ENCODE measurements at places on chromosomes 1 and 21.
A peak's percentile ranks its signal among the peaks of the same experiment; 100 is the strongest.

DNA sequence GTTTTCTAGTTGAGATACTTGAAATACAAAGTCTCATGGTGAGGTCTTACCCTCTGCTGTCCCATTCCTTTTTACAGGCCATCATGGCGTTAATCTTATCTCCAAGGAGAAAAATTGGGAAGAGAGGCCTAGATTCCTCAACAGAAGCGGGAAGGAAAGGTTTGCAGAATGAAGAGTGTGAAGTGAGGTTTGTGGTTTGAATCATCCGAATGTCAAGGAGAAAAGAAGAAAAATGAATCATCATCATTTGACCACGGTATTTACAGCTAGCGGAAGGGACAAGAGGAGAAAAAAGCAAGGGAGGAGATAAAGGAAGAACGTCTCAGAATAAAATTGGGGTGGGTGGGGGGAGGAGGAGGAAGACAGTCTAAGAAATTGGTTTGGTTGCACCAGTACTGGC is 935 bp upstream of the COG2 start:
- DNase-seq: no peak

- DNase-seq: no peak
These were observed 105.1 kb upstream of the USP25 start for GRCh38 chr21:15624646-15625045.

GRCh38 chr1:172599912-172600311 is 59.0 kb upstream of the FASLG start:
- no peak for DNase-seq

GRCh38 chr1:190679454-190679853 is 201.8 kb upstream of the BRINP3 start:
- DNase-seq: no peak

DNA sequence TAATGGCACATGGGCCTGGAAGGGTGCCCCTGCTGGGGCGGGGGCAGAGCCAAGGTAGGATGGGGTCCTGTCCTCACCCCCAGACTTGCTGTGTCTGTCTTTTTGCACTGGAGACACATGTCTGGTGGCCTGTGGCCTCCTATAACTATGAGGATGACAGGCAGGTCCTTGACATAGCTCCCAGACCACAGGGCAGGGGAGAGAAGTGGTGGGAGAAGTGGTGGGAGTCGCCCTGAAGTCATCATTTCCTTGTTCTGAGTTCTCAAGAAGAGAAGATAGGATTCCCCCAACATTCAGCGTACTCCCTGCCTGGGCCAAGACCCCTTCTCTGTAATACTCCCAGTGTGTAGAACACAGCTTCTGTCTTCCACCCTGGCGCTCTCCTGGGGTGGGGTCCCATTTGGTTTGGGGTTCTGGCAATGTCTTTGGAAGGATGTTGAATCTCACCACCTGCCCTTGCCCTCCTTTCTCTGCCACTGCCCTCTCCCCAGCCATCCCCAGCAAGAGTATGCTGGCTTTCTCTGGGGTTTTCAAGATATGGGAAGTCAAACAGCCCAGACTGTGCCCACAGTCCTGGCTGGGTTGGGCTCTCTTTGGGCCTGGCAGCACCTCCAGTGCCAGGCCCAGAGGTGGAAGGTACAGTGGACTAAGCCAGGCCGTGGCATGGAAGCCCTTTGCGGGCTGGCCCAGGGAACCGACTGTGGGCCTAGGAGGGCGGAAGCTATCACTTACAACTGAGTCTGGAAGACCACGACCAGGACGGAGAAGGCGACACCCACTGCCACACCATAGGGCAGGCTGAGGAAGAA is 19.4 kb downstream of the SLC26A9 start:
- no peak for DNase-seq

GRCh38 chr21:32140604-32141317 is 138.1 kb downstream of the MIS18A start:
- DNase-seq: peak; percentile 87

- DNase-seq: no peak
These were observed 308.1 kb downstream of the PTPRU start for GRCh38 chr1:29544406-29544805.

DNA sequence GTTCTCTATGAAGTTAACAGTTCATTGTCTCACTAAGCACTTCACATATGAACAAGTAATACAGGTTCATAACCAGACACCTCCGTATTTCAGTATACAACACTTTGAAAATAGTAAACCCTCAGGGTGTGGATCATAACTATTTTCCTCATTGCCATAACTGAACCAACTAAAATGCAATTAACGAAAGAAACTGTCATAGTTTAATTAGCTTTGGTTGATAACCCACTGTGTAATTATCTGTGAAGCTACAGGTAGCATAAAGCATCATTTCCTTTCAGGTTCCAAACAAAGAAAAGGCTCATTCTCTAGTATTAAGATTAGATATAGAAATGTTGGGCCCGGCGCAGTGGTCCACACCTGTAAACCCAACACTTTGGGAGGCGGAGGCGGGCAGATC is 58.5 kb downstream of the EIF4G3 start:
- no peak for DNase-seq

DNA sequence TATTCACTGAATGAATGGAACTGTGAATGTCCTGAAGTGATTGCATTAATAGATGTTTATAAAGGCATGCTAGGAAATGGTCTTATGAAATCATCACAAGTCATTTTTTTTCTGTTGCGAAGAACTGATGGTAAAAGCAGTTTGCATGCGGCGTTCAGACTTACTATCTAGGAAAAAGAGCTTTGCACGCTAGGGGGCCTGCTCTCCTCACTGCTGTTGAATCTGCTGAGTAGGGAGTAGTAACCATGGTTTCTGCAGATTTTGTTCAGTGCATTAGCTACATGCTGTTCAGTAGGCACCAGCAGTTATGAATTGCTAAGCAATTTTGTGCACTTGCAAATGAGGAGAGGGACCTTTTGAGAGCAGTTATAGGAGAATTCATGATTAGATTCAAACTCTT is 57.9 kb downstream of the CENPF start:
- DNase-seq: peak; percentile 51

- no peak for DNase-seq
These were observed 155.6 kb upstream of the NBPF11 start for GRCh38 chr1:148307583-148308185.

DNA sequence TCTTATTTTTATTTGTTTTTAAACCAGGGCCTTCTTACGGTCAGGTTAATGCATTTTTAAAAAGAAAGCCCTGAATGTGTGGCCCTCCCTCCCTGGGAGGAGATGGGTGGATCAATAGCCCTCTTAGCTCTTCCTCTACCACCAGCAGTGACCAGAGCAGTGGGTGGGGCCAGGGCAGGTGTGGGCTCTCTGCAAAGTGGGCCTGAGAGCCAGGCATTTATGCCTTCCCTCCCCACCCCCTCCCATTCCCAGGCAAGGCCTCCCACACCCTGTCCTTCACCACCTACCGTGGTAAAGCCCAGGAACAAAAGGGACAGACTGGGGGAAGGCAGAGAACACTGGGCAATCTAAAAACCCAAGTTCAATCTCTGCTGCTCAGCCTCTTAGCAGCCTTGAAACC is 63.9 kb downstream of the SSBP3 start:
- no peak for DNase-seq

- DNase-seq: no peak
These were observed 204.9 kb upstream of the CACYBP start for GRCh38 chr1:174794861-174795260.

DNA sequence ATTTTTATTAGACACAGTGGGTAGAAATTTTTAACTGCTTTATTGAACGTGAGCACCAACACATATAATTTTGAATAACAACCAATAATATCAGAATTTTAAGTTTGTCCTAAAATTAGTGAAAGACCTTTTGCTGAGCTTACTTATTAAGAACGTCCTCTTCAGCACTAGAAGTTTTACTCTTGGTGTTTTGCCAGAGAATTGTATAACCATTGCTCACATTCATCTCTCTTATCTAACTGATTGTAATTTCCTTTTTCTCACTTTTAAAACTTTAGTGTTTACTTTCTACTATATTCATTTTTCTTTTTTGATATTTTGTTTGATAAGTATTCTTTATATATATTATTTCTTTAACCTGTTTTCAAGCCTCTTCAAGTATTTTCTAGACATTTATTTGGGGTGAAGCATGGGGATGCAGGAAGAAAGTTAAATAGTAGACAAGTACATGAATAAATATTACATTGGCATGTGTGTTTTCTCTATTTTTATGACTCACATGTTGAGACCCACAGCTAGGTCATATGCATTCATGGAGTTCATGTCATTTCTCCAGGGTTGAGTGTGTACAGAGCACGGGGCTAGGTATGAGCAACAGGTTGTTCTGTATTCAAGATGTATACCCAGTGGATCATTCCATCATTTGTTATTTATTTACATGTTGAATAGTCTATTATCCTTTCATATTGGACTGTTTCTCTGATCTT is 90.6 kb downstream of the ATP6V1G3 start:
- DNase-seq: no peak

DNA sequence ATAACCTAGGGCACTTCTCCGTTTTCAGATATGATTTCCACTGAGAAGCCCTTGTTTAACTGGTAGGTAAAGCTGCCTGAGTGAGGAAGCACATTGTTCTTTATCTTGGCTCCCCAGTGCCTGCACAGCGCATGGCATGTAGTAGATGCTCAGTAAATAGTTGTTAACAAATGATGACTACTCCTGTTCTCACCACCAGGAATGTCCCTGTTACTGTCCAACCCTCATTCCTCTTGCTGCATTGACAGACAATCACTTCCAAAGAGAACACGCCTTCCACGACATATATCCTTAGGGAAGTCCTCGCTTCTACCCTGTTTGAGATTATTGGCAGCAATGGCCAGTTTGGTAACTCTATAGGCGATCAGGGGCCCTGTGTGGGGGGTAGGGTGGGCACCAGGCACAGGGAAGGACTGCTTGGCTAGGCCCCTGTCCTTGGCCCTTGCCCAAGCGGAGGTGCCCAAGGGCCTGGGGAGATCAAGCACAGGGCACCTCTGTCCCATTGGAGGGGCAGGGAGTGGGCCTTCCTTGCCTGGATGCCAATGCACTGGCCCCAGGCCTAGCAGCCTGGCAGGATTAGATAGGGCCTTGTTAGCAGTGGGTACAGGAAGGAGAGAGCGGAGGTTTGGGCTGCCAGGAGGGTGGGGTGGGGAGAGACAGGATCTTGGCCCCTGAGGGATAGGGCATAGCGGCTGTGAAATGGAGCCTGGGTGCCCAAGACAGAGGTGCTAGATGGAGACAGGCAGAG is 10.2 kb downstream of the NES start:
- no peak for DNase-seq

- no peak for DNase-seq
These were observed 46.9 kb downstream of the IER5 start for GRCh38 chr1:181135437-181135731.

GRCh38 chr1:15168479-15168878 is 14.9 kb downstream of the TMEM51 start:
- DNase-seq: no peak

DNA sequence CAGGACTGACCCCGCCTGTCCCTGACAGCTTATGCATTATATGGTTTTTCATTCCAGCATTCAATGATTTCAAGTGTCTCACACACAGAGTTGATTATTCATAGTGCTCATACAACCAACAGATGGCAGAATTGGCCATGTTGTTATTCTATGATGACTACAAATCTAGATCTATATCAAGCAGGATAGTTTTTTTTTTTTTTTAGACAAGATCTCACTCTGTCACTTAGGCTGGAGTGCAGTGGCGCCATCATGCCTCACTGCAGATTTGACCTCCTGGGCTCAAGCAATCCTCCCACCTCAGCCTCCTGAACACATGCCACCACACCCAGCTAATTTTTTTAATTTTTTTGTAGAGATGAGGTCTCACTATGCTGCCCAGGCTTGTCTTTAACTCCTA is 40.1 kb upstream of the LRRC8D start:
- DNase-seq: no peak

DNA sequence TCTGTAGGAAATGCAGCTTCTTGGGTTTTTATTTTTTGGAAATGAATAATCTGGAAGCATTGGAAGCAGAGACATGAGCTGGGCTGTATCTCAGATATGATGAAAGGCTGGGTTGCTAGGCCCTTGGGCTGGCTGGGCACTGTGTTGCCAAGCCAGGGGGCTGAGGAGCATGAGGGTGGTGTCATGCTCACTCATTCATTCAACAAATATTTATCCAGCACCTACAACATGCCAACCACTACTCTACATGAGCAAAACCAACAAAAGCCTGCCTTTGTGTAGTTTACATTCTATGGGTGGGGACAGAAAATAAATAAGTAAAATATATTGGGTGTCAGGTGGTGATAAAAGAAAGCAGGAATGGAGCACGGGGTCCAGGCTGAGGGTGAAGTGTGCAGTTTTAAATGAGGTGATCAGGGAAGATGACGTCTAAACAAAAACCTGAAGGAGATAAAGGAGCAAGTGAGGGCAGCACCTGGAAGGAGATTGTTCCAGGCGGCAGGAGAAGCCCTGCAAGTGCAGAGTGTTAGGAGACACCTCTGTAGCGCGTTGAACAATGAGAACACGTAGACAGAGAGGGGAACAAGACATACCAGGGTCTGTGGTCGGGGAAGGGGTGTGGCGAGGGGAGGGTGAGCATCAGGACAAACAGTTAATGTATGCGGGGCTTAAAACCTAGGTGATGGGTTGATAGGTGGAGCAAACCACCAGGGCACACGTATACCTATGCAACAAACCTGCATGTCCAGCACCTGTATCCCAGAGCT is 10.9 kb downstream of the TAGLN2 start:
- DNase-seq: no peak

DNA sequence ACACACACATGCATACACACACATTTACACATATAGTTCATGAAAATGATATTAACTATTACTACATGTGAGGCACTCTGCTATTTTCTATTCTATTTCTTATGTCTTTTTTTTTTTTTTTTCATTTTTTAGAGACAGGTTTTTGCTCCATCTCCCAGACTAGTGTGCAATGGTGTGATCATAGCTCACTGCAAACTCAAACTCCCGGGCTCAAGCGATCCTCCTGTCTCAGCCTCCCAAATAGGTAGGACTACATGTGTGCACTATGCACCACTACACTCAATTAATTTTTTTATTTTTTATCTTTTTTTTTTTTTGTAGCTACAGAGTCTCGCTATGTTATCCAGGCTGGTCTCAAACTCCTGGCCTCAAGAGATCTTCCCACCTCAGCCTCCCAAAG is 48.8 kb upstream of the RAB4A start:
- DNase-seq: no peak

GRCh38 chr1:183414365-183414764 is 3.8 kb downstream of the NMNAT2 start:
- no peak for DNase-seq

DNA sequence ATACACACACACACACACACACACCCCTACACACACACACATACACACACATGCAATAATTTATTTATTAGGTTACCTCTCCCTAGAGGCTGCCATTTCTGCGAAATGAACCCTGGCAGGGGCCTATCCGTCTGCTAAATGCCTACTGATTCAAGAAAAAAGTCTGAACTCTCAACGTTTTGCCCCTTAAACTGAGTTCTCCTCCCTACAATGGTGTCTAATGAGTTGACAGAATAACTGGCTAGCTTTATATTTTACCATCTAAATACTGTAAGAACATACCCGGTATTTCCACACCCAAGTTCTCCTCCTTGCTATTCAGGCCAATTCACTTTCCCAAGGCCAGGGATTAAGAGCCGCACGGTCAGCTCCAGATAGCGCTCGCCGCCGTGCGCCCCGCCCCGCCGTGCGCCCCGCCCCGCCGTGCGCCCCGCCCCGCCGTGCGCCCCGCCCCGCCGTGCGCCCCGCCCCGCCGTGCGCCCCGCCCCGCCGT is 339 bp upstream of the RNPC3 start:
- peak; percentile 4 for DNase-seq

- DNase-seq: no peak
These were observed 17.8 kb downstream of the ZBTB17 start for GRCh38 chr1:15958111-15958510.

All from forelimb muscle (tissue), 1 donor.